ENCODE measurements at places on chromosomes 4 and X.

DNA sequence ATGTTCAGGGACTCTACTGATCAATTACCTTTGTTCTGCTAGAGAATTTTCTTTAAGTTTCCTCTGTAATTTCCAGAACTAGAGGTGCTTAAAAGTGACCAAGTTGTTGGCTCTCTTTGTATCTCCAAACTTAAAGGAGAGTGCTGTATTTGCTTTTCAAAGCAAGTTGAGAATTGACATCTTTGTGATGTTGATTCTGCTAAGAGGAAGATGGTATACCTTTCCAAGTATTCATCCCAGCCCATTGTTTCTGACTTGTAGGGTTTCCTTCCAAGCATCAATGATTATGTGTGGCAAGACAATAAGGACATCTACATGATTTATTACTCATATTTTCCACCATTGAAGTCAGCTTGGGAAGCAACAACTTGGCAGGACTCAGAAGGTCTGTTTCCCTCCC, 190.6 kb downstream of the GC start:
- DNase-seq = no peak

DNA sequence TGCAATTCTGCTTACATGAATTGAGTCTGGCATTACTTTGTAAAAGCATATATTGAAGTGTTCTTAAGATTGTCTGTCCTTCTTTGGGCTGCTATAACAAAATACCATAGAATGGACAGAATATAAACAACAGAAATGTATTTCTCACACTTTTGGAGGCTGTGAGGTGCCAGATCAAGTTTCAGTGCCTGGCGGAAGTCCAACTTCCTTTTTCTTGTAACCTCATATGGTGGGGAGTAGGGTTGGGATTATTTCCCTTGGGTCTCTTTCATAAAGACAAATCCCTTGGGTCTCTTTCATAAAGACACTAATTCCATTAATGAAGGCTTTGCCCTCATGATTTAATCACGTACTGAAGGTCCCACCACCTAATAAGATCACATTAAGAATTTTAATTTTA, 199.3 kb upstream of the GRID2 start:
- no peak for DNase-seq

- DNase-seq = no peak
Measured at GRCh38 chr4:7132249-7132648, 60.1 kb upstream of the SORCS2 start.

- DNase-seq = no peak
Measured at GRCh38 chrX:16137416-16138107, 14.2 kb downstream of the GRPR start.

- DNase-seq = no peak
Measured at GRCh38 chr4:155811083-155811482, 52.3 kb downstream of the GUCY1B1 start.

- no peak for DNase-seq
Measured at GRCh38 chrX:103640401-103641155, 11.8 kb downstream of the TCEAL1 start.

GRCh38 chrX:65034668-65035445, 58.6 kb upstream of the ZC4H2 start:
- no peak for DNase-seq

- DNase-seq = no peak
Measured at GRCh38 chr4:38902695-38903094, 35.1 kb downstream of the FAM114A1 start.

- DNase-seq = no peak
Measured at GRCh38 chr4:10321931-10322330, 135.3 kb downstream of the ZNF518B start.

GRCh38 chrX:46254641-46255040, 290.6 kb downstream of the ZNF674 start:
- no peak for DNase-seq

DNA sequence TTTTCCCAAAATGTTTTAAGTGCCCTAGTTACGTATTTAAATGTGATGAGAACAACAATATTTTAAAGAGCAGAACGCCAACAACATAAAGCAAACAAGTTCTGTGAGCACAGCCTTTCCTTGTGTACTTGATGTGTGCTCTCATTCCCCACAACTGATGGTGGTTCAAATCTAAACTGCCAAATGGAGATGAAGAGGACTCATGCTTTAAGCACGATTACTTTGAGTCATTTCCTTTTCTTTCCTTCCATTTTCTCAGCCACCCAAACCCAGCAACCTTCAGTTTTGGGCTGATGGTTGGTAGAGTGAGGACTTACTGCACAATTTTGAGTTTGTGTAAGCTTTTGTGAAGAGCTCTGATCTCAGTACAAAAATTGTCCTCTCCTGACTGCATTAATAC, 1.7 kb downstream of the NSD2 start:
- DNase-seq = no peak

GRCh38 chr4:110483516-110483915, 7.6 kb downstream of the ENPEP start:
- DNase-seq = no peak

DNA sequence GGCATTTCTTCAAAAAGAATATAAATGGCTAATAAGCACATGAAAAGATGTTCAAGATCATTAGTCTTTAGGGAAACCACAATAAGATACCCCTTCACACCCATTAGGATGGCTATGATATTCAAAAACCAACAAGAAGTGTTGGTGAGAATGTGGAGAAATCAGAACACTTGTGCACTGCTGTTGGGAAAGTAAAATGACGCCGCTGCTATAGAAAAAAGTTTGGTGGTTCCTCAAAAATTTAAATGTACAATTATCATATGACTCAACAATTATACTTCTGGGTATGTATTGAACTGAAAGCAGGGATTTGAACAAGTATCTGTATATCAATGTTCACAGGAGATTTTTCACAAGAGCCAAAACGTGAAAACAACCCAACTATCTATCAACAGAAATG, 29.4 kb upstream of the NEUROG2 start:
- DNase-seq = no peak

Measured in Panc1 (cell line).